ENCODE measurements at places on chromosomes 6 and 20.

- no peak for DNase-seq
Observed at GRCh38 chr6:3816251-3816650, 32.9 kb upstream of the FAM50B start.

DNA sequence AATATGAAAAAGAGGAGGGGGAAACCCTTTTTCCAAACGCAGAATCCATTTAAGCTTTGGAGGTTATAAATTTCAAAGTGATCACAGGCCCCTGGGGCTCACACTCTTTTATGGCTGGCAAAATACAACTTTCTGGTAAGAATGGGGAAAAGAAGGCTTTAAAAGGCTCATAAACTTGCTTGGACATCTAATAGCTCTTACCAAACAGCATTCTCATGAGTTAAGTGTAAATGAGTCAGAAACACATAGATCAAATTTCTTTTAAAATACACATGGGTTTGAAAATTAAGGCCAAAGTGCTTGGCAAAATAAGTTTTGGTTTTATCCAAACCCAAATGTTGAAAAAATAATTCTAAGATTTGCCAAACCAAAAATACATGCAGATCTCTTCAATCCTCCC, 154.6 kb downstream of the SOBP start:
- DNase-seq: no peak

DNA sequence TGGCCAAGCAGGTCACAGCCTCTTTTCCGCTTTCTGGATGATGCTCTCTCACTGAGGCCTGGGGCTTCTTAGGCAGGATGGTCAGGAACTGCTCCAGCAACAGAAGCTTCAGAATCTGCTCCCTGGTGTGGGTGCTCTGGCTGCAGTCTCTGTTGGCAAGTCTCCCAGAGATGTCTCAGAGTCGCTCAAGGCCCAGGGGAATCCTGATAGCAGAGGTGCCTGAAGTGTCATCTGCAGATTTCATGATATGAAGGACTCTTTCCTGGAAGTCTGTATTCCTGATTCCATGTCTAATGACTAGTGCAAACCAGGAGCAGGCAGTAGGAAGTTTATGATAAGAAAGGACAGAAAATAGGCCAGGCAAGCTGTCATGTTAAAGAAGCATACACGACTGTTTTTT, 20.3 kb downstream of the ZSCAN31 start:
- no peak for DNase-seq

DNA sequence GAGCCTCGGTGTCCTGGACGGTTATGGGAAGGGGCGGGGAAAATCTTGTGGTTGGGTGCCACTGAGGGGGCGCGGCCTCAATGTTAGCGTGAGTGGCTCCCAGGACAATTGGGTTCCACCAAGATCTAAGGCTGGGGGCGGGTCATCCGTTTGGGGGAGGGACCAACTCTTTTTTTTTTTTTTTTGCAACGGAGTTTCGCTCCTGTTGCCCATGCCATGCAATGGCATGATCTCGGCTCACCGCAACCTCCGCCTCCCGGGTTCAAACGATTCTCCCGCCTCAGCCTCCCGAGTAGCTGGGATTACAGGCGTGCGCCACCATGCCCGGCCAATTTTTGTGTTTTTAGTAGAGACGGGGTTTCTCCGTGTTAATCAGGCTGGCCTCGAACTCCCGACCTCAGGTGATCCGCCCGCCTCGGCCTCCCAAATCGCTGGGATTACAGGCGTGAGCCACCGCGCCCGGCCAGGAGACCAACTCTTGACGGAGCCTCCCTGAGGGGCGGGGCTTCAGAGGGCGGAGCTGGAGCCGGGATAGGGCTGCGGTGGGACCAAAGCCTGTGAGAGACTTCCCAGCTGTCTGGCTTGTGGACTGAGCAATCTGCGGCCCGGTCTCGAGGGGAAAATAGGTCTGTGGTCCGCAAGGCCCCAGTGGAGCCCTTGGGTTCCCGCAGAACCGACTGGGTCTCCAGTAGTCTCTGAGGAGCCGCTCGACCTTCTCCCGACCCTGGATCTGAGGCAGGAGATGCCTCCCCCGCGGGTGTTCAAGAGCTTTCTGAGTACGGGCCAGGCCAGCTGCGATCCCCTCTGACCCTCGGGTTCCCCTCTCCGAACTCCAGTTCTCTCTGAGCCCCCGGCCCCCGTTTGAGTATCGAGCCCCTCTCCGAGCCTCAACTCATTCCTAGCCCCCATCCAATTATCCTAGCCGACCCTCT, 1.1 kb downstream of the SPAG4 start:
- DNase-seq: peak; percentile 91

DNA sequence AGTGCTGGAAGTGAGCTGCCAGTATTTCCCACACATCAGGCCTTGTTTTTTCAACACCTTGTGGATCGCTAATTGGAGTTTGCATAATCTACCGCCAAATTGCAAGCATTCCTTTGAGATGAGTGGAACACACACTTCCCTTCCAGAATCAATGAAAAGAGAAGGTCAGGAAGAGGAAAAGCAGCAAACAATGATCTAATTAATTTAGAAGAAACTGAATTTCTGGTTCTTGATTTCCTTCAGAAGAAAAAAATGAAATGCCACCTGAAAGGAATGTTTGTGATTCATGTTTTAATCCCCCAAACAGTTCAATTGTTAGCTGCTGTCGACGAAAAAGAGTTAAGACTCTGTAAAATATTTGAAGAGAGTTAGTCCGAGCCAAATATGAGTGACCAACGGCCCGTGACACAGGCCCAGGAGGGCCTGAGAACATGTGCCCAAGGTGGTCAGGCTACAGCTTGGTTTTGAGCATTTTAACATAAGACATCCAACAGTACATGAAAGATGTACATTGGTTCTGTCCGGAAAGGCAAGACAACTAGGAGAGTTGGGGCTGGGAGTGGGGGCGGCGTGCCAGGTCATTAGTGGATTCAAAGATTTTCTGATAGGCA, 182.3 kb downstream of the MTFR2 start:
- DNase-seq: peak; percentile 87
